ENCODE measurements at places on chromosomes 3 and 15.
A peak's percentile ranks its signal among the peaks of the same experiment; 100 is the strongest.

DNA sequence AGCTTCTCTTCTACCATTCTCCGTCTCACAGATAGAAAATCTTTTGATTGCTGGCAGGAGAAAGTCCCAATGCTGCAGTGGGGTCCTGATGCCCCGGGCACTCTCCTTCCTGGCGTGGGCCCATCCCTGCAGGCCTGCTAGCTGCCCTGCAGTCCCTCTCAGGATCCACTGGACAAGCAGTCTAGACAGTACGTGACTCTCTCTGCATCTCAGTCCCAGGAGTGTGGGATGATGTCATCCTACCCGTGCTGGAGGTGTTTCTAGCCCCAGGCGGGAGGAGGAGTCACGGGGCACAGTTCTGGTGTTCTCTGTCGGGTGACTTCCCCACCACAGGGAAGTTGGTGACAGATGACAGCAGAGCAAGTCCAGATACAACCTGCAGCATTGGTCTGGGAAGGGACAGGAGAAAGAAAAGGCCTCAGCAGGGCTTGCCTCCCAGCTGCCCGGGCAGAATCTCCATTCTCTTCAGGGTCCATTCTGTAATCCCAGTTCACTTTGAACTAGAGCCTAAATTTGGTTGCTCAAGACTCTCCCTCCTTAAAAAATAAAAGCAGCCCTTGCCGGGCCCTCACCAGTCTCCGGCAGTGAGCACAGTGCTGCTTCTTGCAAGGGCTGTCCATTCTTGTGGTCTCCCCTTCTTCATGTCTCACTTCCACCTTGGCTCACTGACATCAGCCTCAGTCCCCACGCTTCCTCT lies 30.6 kb downstream of the SLC28A1 start:
- no peak for DNase-seq

- no peak for DNase-seq
Measured at GRCh38 chr3:59118928-59119327, 69.1 kb upstream of the CFAP20DC start.

- no peak for DNase-seq
Measured at GRCh38 chr3:103787879-103788278, 1353.1 kb downstream of the ZPLD1 start.

DNA sequence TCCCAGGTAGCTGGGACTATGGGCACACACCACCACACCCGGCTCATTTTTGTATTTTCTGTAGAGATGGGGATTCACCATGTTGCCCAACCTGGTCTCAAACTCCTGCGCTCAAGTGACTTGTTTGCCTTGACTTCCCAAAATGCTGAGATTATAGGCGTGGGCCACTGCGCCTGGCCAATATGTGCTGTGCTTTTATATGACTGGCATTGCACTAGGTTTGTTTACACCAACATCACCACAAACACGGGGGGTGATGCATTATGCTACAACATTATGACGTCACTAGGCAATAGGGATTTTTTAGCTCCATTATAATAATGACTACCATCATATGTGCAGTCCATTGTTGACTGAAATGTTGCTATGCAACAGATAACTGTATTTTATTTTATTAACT lies 6.9 kb downstream of the APH1B start:
- DNase-seq, result no peak

DNA sequence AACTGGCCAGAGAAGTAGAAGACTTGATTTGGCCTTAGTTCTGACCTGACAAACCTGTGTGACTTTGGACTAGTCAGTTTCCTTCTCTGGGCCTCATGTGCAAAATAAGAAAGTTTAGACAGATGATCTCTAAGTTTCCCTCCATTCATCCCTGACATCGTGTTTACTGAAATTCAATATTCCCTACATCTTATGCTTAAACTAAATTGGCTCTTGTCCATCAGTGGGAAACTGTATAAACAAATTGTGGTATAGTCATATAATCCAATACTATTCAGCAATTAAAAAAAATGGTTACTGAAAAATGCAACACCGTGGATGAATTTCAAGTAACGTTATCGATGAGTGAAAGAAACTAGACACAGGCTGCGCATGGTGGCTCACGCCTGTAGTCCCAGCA lies 64.4 kb upstream of the HRH1 start:
- no peak for DNase-seq

DNA sequence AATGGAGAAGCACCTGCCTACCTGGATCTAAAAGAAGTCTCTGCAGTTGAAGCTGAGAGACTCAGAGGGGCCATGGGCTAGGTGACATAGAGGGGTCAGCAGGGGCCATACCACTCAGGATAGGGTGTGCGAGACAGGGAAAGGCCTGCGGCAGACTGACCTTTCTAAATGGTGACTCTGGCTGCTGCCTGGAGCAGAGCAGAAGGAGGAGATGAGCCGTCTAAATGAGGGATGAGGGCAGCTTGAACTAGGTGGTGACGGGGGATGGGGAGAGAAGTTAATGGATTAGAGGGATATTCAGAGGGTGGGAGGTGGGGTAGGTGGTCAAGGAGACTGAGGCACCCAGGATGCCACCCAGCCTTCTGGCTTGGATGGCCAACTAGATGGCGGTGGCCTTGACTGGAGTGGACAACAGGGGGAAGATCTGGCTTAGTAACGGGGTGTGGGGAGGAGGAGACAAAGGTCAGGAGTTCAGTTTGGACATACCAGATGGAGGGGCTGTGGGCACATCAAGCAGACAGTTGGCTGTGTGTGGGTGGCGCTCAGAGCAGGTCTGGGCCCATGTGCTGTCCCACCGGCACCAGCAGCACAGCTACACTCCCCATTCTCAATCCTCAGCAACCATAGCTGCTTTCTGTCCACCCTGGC lies 3.2 kb upstream of the ITIH1 start:
- no peak for DNase-seq

- no peak for DNase-seq
Measured at GRCh38 chr15:96565266-96565665, 234.8 kb downstream of the NR2F2 start.

GRCh38 chr15:69128667-69129311 lies 31.6 kb upstream of the GLCE start:
- no peak for DNase-seq

DNA sequence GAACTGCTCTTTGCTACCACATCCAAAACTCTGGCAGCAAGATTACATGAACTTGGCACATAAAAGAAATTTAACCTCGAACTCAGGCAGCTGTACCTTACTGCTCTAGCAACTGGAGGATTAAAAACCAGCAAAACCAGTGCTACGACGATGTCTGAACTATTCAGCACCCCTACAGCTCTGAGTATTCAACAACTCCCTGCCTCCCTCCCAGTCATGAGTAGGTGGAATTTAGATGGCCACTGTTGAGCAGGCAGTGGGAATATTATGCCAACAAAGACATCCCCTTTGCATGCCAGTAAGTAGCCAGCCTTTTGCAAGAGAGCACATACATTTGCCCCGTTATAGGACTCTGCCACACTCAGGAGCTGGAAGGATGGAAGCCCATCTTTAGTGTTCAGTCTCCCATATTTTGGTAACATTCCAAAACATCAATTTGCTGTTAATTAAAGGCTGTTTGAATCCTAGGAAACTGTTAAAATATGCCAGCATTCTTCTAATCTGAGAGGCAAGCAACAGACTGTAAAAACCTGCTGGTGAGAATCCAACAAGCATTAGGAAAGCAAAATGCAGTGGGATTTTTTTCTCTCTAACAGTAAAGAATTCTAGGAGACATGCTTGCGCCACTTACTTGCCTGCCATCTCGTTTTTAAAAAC lies 85.4 kb downstream of the ZNF385D start:
- DNase-seq, result no peak

DNA sequence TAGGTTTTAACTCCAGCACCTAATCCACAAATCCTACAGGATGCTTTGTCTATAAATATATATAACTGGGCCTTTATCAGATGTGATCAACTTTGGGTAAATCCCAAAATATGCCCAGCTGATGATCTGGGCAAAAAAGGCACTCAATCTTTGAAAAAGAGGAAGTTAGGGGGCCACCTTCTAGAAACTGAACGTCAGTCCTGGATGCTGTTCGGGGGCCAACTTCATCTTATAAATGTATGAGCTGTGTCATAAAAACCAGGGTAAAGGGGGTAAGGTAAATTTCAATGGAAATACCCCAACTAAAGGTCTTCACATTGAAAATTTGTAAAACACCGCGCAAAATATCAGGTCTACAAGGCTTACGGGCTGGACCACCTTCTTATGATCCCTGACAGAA lies 264.4 kb upstream of the UBE2E2 start:
- no peak for DNase-seq

DNA sequence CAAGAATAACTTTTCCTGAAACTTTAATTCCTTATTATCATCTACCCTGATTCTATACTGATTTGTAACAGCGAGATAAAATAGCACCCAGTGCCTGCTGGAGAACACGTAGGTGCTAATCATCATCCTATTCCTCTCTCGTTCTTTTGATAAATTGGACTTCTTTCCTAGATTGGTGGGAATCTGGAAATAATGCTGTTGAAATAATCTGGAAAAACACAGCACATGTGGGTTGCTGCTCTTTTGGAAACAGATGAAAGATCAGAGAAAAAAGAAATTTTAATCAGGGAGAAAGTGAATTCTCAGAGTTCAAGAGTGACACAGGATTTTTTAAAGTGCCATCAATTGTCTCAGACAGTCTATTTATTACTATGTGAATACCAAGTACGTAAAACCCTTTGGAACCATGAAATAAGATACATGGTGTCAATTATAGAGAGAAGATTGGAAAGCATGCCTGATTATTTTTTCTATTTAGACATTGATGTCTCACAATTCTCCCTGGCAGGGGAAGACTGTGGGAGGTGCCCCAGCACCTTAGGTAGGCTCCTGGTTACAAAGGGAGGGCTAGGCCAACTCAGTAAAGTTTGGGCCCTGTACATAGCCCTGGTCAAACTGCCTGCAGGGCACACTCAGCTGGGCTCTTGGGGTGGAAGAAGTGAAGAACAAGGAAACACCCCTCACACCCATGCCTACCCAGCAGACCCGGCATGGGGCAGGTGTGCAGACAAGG lies 60.0 kb upstream of the SNRPA1 start:
- DNase-seq, result no peak

- no peak for DNase-seq
Measured at GRCh38 chr3:18366258-18366657, 58.9 kb downstream of the SATB1 start.

DNA sequence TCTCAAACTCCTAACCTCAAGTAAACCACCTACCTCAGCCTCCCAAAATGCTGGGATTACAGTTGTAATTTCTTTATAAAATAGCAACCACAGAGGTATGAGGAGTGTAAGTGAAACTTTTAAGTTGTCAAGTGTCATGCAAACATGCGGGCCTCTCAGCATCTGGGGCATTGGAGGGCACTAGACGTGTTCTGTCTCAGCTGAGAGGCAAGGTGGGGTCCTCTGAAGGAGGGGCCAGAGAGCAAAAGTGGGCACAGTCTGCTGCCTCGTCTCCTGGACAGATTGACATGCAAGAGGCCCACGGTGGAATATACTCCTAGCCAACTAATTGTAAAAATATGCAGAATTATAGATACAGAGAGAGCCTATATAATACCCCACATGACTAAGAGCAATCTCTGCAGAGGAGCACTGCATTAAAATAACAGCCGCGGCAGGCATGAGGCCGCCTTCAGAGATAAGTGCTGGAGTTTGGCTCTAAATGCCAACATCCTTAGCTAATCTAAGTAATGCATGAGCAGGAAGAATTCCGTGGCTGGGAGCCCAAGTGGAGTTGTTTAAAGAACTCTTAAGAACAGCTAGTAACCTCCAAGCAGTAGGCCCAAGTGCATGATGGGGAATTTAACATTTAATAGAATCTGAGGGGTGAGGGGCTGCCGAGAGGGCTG lies 87.8 kb upstream of the RNU6-1 start:
- DNase-seq, result no peak

DNA sequence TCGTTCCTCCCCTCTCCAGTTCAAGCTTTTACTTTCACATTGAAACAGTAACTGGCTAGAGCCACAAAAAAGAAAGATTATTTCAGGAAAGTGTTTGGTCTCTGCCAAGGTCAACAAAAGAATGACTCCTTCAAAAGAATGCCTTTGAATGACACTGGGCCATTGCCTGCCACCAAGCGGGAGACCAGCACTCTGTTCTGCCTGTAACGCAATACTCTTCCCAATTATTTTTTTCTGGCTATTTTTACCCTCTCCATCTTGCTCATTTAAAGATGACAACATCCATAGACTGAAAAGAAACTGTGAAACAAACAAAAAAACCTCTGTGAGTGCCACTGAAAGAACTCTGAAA lies 37.3 kb downstream of the EHHADH start:
- DNase-seq, result no peak

- no peak for DNase-seq
Measured at GRCh38 chr15:83105440-83105839, 2.0 kb upstream of the TM6SF1 start.

- no peak for DNase-seq
Measured at GRCh38 chr3:48338635-48339034, 5.2 kb upstream of the SPINK8 start.

DNA sequence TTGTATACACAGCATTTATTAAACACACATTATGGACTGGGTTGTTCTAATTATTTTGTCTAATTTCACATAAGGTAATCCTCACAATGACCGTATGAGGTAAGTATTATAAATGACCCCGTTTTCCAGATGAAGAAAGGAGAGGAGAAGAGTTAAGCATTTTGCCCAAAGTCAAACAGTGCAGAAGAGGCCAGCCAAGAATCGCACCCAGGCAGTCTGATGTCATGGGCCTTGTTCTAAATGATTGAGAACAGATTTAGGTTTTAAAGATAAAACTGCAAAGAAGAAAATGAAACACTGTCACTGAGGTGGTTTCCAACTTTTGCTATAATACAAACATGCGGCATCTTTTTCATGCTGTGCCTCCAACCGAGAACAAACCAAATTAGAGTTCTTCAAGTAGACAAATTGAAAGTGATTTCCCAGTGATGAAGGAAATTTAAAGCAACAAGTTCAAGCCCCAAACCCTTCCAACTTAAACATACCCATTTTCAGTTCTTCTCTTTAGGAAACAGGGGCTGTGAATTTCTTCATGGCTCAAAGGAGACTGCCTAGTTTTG lies 155.3 kb downstream of the THRB start:
- DNase-seq, result no peak

DNA sequence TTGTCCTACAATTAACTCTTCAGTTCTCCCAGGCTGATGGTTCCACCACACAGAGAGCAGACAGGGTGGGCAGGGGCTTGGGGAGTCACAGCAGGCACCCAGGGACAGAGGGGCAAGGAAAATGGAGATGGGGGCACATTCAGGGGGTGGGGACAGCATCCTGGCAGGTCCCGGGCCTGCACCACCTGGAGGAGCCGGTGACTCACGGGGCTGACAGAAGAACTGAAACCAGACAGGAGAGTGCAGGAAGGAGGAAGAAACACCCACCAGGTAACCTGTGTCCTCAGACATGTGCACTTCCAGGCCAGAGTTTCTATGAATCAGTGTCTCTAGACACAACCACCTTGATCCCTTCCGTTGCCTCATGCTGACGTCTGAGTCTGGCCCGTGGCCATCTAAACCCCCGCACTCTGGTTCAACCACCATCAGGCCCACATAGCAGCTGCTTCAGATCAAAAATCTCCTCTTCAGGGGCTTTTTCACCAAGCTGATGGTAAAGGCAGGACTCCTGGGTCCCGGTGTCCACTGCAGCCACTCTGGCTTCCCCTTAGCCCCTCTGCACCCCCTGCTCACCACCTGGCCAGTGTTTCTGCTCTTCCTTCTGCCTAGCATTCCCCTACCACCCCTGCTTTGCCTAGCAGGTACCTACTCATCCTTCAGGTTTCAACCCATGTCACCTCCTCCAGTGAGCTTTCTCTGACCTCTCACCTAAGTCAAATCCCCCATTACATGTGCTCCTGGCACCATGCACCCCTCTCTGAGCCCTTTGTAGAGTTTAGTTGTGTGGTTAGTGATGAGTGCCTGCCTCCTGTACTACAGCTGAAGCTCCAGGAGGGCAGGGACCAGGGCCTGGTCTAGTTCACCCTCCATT lies 16.5 kb upstream of the CYP11A1 start:
- DNase-seq, result peak; percentile 93
